ENCODE measurements at places on chromosomes 16 and 17.

DNA sequence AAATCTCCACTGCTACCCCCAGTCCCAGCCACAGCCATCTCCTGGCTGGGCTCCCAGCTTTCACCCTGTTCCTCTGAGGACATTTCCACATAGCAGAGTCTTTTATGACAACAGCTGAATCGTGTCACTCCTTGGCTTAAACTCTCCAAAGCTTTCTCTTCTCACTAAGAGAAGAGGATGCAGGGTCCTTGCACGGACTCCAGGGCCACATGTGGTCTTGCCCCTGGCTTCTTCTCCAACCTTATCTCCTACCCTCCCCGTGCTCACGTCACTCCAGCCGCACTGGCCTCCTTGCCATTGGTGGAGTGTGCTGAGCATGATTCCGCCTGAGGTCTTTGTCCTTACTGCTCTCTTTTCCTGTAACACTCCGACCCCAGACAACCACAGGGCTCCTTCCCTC is 39.9 kb upstream of the CCDC182 start:
- DNase-seq: no peak

DNA sequence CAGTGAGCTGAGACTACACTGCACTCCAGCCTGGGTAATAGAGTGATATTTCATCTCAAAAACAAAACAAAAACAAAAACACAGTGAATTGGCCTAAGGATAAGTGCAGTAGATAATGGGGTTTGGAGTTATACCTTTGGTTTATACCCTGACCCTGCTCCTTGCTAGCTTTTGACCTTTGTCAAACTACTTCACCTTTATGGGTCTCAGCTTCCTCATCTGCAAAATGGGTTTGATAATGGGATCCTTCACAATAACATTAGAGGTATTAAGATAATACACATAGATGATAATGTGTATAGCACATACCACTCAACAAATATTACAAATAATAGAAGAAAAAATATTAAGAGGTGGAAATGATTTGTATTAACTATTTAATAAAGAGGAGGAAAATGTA is 85.9 kb downstream of the STXBP4 start:
- DNase-seq: no peak

- DNase-seq: no peak
Measured at GRCh38 chr16:75481475-75481874, 13.8 kb downstream of the CHST6 start.

DNA sequence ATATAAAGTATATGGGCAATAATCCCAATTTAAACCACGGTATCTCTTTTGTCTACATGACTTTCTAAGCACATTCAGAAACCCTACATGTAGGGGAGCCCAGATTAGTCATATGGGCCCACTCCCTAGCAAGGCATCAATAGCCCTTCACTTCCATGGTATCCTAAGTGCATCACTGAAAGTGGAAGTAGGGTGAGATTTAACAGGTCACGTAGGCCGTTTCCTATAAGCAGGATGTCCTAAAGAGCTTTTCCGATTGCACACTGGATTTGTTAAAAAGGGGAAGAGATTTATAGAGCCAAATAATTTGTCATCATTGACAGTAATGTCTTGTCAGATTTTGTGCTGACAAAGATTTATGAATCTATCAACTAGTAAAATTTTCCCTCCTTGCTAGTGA is 39.0 kb downstream of the CA4 start:
- no peak for DNase-seq

- no peak for DNase-seq
Measured at GRCh38 chr17:41785859-41786226, 668 bp downstream of the JUP start.

DNA sequence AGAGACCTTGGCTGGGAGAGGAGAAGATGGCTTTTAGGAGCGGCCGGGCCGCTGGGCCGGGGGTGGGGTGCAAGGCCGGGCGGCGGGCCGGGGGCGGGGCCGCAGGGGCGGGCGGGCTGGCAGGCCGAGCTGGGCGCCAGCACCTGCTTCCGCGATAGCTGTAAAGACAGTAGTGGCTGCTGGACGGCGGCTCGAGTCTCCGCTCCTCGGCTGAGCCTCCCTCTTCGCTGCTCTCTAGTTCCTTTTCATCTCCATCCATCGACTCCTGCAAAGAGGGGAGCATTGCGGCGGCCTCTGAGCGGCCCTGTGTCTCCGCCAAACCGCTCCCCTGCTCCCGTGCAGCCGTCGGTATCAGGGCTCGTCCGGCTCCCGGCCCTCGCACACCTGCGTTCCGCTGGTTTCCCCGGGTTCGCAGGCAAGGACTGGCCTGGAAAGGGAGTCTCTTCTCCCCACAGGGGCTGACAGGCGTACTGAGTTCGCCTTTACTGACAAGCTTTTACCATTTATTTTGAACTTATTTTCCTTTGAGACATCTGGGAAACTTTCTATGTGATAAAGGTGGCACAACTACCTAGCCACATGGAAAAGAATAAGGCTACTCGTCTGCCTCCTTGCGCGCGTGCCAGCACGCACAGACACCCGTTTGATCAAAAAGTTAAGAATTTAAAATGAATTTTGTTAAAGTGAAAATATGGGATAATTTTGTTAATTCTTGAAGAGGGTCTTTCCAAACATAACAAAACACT is at the start of gene C17orf75:
TSS of gene C17orf75 (minus strand) at position 317 of the 746 bp plus-strand sequence. CDS start at position 283, 34 bp downstream.
- DNase-seq: peak; percentile 73

DNA sequence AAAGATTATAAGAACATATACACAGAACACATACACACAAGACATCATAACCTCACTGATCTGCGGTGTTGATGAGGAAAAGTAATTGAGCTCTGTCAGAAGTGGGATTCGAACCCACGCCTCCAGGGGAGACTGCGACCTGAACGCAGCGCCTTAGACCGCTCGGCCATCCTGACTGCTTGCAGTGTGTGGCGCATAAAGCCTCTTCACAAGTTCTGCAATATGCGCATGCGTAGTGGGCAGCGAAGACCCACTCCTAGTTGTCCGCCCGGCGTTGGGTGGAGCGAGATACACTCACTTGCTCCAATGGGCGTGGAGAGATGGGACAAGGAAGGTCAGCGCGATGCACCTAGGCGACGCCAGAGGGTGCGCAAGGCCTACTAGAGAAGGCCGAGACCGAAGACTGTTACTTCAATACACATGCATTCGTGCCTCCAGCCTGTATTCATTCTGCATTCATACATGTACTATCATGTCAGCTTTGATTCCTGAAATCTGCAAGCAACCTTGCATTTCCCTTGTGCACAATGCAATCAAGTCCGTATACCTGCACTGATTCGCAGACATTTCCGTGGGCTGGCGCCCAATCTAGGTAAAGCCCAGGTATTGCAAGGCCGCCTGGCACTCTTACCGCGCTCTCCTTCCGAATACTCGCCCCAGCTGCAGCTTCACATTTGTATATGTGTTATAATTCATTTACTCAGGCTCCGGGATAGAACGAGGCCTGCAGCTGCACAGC is 16.1 kb upstream of the PLLP start:
- DNase-seq: peak; percentile 98

GRCh38 chr16:56298116-56298515 is 106.8 kb downstream of the GNAO1 start:
- no peak for DNase-seq

DNA sequence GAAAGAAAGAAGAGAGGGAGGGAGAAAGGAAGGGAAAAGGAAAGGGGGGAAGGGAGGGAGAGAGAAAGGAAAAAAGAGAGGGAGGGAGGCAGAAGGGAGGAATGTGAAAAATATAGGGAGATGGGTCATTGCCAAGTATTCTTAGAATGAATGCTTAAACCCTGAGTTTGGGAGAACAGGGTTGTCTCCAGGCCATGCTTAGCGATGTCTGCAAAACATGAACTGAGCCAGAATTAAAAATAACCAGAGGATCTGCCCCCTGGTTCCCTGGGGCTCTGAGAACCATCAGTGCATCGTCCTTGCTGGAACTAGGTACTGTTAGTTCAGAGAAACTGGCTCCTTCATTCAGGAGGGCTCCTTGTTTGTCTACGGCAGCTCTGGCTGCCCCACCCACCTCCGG is 170.4 kb downstream of the IRX5 start:
- no peak for DNase-seq

DNA sequence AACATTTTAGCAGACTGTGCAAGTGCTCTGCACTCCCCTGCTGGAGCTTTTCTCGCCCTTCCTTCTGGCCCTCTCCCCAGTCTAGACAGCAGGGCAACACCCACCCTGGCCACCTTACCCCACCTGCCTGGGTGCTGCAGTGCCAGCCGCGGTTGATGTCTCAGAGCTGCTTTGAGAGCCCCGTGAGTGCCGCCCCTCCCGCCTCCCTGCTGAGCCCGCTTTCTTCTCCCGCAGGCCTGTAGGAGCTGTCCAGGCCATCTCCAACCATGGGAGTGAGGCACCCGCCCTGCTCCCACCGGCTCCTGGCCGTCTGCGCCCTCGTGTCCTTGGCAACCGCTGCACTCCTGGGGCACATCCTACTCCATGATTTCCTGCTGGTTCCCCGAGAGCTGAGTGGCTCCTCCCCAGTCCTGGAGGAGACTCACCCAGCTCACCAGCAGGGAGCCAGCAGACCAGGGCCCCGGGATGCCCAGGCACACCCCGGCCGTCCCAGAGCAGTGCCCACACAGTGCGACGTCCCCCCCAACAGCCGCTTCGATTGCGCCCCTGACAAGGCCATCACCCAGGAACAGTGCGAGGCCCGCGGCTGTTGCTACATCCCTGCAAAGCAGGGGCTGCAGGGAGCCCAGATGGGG is 3.1 kb downstream of the GAA start:
- DNase-seq: no peak

- DNase-seq: no peak
Measured at GRCh38 chr17:41483991-41484826, 3.3 kb upstream of the KRT35 start.

GRCh38 chr16:17994027-17994426 is 342.5 kb downstream of the NPIPA8 start:
- DNase-seq: no peak

- DNase-seq: no peak
Measured at GRCh38 chr17:8072341-8072728, 15.2 kb downstream of the ALOX12B start.

DNA sequence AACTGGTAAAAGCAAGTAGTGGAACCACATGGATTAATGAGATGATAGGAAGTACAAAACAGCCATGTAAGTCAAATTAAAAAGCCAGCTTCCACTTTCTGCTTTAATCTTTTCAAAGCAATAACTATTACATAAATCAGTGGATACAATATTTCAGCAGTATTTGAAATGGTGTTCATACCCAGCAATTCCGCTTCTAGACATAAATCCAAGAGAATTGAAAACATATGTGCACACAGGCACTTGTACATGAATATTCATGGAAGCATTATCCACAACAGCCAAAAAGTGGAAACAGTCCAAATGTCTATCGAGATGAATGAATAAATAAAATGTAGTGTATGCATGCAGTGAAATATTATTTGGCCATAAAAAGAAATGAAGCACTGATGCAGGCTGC is 27.4 kb downstream of the SLFN12L start:
- DNase-seq: no peak

GRCh38 chr17:4806456-4806776 is 536 bp upstream of the PLD2 start:
- no peak for DNase-seq

DNA sequence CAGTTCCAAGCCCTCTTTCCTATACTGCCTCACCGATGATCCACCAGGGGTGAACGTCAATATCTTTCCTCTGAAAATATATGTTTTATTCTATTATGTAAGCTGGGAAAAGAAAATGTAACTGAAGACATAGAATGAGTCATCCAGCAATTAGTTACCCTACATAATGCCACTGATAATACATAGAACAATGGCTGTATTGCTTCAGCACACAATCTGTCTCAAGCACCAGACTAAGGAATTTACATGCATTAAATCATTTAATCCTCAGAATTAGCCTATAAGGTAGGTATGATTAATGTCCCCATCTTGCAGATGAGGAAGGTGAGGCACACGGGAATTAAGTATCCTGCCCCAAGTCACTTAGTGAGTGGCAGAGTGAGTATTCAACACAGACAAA is 472.8 kb downstream of the TOX3 start:
- no peak for DNase-seq

GRCh38 chr16:84849751-84850150 is 30.0 kb downstream of the CRISPLD2 start:
- DNase-seq: no peak

GRCh38 chr16:11316331-11317015 is 28.8 kb upstream of the RMI2 start:
- DNase-seq: no peak

DNA sequence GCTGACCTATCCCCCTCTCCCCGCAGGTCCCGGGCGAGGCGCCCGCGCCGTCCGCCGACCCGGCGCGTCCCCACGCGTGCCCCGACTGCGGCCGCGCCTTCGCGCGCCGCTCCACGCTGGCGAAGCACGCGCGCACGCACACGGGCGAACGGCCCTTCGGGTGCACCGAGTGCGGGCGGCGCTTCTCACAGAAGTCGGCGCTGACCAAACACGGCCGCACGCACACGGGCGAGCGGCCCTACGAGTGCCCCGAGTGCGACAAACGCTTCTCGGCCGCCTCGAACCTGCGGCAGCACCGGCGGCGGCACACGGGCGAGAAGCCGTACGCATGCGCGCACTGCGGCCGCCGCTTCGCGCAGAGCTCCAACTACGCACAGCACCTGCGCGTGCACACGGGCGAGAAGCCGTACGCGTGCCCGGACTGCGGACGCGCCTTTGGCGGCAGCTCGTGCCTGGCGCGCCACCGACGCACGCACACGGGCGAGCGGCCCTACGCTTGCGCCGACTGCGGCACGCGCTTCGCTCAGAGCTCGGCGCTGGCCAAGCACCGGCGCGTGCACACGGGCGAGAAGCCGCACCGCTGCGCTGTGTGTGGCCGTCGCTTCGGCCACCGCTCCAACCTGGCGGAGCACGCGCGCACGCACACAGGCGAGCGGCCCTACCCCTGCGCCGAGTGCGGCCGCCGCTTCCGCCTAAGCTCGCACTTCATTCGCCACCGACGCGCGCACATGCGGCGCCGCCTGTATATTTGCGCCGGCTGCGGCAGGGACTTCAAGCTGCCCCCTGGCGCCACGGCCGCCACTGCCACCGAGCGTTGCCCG is 10.3 kb downstream of the ZNF771 start:
- peak; percentile 44 for DNase-seq

GRCh38 chr17:60887614-60888028 is 210.0 kb downstream of the BCAS3 start:
- no peak for DNase-seq

GRCh38 chr16:2507052-2507659 is 6.6 kb upstream of the ATP6V0C start:
- DNase-seq: no peak

GRCh38 chr17:19343671-19344151 is 18.8 kb downstream of the B9D1 start:
- no peak for DNase-seq

GRCh38 chr17:48871551-48872351 is 20.8 kb upstream of the ATP5MC1 start:
- DNase-seq: no peak

DNA sequence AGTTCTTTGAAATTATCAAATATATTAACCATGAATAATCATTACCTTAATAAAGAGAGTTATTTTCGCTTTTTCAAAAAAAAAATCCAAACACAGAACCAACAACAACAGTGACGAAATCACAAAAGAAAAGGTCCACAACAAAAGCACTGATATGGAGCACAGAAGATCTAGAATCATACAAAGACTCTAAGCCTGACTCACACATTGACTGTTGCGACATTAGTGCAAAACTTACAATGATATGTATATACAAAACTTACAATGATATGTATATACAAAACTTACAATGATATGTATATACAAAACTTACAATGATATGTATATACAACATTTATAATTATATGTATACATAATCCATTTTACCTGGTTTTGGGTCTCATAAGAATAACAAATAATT is 117.7 kb downstream of the USP22 start:
- DNase-seq: no peak

- no peak for DNase-seq
Measured at GRCh38 chr16:69469807-69470561, 45.6 kb downstream of the CYB5B start.

GRCh38 chr17:47989159-47989558 is 18.2 kb downstream of the CDK5RAP3 start:
- DNase-seq: no peak
